ENCODE measurements at places on chromosomes 1 and 21.

- no peak for DNase-seq
Observed at GRCh38 chr1:9990944-9991343, 6.1 kb upstream of the RBP7 start.

GRCh38 chr1:20059847-20060246, 10.1 kb upstream of the PLA2G5 start:
- DNase-seq, result no peak

- DNase-seq, result no peak
Observed at GRCh38 chr1:2949966-2950925, 71.0 kb upstream of the ACTRT2 start.

DNA sequence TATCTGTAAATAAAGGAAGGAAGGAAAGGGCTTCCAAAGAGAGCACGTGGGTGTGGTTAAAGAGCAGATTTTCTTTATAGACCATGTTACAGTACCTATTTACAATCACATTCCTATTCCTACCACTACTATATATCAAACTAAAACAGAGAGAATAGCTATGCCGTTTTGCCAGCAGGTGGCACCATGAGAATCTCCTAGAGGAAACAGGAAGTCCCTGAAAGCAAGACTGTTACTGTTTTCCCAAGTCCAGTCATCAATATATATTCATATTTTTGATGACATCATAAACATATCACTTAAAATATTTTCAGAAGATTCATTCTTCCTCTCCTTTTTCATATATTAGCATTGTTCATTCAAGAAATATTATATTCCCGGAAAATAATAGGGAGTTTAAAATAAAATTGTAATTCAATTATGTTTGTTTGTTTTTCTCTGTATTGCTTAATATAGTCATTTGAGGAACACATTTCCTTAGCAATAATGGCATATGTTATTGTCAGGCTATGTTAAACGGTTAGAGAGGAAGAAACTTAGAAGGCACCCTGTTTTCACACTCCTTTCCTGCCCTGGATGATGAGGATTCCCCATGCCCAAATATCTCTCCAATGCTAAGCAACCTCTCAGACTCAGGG, 6.6 kb downstream of the CCDC190 start:
- peak; percentile 36 for DNase-seq

DNA sequence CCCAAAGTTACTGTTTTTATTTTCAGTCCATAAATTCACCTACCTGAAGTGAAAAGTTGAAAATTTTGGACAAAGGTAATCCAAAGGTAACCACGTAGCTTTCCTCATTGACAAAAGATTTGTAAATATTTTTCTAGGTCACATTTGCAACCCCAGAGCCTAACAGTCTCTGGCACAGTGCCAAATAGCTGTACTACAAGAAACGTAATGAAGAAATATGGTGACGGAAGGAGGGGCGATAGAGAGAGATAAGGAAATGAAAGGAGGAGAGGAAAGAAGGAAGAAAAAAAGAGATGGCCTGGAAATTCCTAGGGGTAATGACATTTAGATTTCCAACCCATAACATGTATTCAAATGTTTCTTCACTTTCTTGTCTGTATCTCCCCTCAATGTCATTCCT, 159.4 kb downstream of the BARHL2 start:
- no peak for DNase-seq

DNA sequence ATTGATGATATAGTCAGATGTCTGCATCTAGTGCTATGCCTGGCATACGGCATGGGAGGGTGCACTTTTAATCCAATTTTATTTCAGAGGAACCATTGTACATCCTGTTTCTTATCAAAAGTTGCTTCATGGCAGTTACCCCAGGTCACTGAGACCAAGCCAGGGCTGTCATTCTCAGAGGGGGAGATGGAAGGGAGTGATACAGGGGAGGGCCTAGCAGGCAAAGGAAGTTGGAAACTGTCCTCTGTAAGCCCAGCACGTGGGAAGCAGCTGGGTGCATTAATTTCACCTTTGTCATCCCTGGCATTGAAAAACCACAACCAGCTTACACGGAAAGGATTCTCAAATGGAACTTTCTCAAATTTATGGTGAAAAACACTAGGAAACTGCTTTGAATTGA, 458.7 kb upstream of the ADAMTS5 start:
- DNase-seq, result no peak

- DNase-seq, result no peak
Observed at GRCh38 chr1:232667778-232668165, 37.8 kb upstream of the SIPA1L2 start.

- DNase-seq, result no peak
Observed at GRCh38 chr1:245571815-245572294, 417.1 kb downstream of the KIF26B start.

DNA sequence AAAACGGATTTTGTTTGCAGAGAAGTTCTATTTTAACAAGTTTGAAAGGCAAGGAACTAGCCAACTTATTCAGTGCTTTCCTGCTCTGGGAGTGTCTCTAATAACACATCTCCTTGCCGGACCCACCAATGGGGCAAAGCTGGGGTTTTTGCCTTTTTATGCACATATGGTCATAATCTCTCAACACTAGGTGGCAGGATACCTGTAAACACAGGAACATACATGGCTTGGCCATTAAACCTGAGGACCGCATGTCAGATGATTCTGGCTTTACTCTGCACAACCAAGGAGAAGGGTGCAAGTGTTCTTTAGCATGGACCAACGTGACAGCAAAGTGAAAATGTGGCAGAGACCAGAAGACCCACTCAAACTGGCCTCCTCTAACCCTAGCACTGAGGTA, 4.9 kb downstream of the TMEM9 start:
- DNase-seq, result no peak

- no peak for DNase-seq
Observed at GRCh38 chr1:66276218-66276617, 257.7 kb upstream of the SGIP1 start.

GRCh38 chr1:116568662-116569380, 2.0 kb downstream of the CD58 start:
- DNase-seq, result no peak

- DNase-seq, result no peak
Observed at GRCh38 chr21:32237021-32237420, 41.8 kb downstream of the MIS18A start.

DNA sequence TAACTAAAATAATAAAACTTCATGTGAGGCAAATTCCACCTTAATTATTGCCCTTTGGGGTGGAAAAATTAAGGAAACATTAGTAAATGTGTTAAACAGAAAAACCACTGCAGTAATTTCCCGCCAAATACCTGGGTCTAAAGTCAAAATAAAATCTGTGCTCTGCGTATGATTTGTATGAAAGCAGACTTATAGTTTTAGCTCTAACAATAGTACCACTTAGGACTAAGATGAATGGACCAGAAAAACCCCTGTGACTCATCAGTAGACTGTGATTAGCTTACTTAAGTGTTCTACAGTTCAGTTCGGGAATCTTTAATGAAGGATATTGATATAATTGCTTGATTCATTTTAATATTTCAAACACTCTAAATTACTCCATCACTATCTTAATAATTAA, 23.3 kb upstream of the C1orf105 start:
- no peak for DNase-seq

Measured in T-helper 1 cell (primary cell).